ENCODE measurements at places on chromosomes 11 and 22.

GRCh38 chr22:22410121-22410520 lies 98.4 kb downstream of the ZNF280B start:
- DNase-seq, result no peak

GRCh38 chr22:41891407-41891806 lies 23.5 kb downstream of the SHISA8 start:
- no peak for DNase-seq

- DNase-seq, result no peak
These were observed 2.1 kb upstream of the DRD2 start for GRCh38 chr11:113477321-113477720.

GRCh38 chr22:39363751-39364515 lies 14.1 kb downstream of the SYNGR1 start:
- no peak for DNase-seq

DNA sequence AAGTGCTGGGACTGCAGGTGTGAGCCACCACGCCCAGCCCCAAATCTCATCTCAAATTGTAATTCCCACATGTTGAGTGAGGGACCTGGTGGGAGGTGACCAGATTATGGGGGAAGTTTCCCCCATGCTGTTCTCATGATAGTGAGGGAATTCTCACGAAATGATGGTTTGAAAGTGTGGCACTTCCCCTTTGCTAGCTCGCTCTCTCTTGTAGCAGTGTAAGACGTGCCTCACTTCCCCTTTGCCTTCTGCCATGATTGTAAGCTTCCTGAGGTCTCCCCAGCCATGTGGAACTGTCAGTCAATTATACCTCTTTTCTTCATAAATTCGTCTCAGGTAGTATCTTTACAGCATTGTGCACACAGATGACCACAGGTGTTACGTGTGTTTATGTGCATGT lies 357.8 kb downstream of the CADM1 start:
- no peak for DNase-seq

DNA sequence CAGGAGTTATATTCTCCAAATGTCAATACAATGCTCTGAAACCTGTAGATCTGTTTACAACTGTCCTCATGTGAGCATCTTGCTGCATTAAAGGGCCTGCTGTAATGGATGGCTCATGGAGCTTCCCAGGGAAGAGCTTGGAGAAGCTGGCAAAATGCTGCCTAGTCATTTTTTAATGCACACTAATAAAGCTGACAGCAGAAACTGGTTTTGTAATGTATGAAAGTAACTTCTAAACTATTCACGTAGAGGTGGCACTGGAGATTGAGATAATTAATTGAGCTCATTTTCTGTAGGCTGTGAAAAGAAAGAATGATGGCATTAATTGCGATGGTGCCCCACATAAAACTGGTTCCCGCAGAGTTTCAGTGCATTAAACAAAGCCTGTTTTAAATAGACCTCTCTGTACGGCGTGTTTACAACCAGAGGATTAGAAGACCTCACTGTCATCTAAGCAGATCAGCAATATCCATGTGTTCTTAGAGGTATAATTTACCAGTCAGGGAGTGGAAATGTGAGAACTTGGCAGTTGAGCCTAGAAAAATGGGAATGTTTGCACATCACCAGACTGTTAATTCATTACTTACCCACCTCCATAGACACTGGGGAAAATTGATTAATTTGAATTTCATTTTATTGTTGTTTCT lies 16.0 kb downstream of the POLA2 start:
- no peak for DNase-seq

DNA sequence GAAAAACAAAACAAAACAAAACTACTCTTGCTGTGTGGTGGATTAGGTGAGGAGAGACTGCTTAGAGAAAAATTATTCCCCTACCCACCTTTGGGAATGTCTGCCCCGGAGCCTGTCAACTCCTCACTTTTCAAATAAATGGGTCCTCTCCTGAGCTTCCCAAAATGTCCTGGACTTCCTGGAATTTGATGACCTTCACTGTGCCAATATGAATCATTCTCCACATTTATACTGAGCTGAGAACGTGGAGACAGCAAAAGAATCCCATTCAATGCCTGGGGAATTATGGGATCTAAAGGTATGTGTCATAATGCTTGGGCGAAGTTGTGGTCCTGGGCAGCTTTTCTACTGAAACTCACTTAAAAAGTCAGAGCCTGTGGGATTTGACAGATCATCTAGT lies 136.8 kb downstream of the KIF18A start:
- DNase-seq, result no peak

DNA sequence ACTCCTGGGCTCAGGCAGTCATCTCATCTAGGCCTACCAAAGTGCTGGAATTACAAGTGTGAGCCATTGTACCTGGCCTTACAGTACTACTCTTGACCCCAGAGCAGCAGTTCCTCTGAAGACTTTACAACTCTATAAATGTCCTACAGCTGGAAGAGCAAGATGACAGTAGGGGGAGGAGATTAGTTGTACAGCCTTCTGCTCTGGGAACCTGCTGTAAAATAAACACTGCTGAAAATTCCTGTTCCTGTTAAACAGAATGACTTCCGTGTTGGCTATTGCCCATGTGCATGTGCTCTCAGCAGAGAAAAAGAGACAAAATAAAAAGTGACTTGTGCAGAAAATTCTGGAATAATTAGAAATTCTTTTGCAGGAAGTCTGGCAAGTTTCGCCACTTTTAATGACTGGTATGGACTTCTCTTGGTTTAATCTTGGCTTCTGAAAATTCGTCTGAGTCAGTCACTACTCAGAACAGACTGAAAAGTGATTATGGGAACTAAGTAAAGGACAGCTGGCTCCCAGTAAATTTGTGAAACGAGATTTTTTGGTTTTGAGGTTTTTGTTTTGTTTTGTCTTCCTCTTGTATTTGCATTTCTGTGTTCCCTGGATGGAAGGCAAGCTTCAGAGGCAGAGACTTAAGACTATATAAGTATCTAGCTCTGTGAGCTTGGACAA lies 955.7 kb downstream of the DLG2 start:
- no peak for DNase-seq

DNA sequence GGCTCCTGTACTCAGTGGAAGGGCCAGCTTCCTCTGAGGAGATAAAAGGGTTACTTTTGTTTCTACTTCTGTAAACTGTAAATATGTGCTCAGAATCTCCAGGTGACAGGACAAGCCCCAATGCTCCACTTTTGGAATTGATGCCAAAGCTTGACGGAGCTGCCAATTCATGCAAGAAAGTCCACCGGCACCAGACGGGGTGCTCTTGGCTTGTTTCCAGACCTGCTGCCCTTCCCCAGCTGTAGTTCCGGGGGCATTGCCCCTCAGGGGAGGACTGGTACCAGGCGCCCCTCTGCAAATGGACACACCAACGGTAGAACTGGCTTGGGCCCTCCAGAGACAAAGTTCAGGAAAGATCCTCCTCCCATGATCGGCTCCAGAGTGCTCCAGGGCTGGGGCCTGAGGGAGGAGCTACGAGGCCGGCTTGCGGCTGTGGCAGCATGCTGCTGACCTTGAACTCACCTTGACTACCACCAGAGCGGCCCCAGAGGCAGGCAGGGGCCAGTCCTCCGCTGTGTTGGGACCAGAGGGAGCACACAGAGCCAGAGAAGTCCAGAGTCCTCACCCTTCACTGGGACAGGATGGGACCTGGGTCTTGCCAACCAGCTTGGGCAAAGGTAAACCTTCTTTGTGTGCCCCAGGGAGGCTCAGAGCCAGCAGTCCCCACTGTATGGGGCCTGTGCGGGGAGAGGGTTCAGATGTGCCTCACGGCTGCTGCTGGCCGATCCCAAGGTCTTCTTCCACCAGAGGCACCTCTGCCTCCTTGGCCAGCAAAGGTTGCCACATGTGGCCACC lies 17.8 kb upstream of the OAF start:
- no peak for DNase-seq

DNA sequence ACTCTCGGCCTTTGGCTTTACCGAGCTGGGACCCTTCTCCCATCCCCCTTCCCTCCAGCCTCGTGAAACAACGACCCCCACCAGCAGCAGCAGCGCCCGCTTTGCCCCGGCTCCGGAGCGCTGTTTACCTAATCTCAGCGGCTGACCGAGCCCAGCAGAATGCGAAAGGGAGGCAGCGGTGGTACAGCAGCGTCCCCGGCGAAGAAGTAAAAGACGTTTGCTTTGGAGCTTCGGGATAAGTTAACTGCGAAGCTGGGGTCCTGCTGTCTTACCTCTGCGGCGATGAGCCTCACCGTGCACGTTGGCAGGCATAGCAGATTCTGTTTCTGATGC lies 2.0 kb upstream of the LARGE1 start:
- DNase-seq, result no peak

- no peak for DNase-seq
These were observed 198.4 kb downstream of the SBF2 start for GRCh38 chr11:10095412-10096208.

DNA sequence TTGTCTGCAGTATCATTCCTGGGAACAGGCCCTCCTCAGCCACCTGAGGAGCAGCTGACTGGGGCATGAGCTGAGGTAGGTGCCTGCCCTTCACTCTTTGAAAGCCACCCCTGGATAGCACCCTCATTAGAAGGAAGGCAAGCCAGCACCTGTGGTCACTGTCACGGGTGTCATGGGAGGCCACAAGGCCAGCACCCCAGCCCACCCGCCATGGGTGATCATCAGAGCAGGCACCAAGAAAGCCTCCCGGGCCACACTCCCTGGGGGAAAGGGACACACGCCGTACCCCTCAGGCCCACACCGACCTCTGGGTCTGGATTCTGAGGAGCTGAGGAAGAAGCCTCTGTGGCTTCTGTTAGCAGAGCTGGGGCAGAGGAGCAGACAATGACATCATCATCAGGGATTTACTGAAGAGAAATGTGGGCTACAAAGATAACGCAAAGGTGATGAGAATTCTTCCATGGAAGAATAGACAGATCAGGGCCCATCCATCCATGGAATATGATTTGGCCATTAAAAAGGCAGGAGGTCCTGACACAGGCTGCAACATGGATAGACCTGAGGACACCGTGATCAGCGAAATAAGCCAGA lies 16.7 kb upstream of the NAP1L4 start:
- no peak for DNase-seq

DNA sequence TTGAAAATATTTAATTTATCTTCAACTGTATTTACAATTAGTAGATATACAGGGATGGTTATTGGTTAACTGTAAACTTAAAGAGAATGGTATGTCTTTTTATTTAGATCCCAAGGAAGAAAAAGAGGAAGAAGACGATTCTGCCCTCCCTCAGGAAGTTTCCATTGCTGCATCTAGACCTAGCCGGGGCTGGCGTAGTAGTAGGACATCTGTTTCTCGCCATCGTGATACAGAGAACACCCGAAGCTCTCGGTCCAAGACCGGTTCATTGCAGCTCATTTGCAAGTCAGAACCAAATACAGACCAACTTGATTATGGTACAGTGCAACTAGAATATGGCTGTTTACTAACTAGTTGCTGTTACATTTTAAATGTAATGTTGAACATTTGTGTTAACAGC lies 12.7 kb upstream of the CNTF start:
- DNase-seq, result no peak

DNA sequence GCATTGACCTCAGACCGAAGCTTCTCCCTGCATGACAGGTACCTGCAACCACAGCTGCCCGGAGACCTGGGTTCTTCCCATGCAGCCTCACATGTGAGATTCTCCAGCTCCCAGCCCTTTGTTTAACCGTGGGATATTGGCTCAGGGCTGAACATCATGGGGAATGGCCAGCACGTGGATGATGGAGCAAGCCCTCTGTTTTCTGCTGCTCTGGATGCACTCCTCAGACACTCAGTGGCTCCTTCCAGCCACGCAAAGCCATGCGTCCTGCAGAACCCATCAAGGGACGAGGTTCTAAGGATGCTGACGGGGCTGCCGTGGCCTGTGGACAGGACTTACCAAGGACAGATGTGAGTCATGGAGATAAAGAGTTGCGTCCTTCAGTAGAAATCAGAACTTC lies 639.1 kb downstream of the BRD1 start:
- DNase-seq, result no peak

GRCh38 chr22:30397656-30398635 lies 1.1 kb downstream of the SEC14L2 start:
- no peak for DNase-seq

- no peak for DNase-seq
These were observed 127.4 kb upstream of the CADM1 start for GRCh38 chr11:115631609-115632008.

DNA sequence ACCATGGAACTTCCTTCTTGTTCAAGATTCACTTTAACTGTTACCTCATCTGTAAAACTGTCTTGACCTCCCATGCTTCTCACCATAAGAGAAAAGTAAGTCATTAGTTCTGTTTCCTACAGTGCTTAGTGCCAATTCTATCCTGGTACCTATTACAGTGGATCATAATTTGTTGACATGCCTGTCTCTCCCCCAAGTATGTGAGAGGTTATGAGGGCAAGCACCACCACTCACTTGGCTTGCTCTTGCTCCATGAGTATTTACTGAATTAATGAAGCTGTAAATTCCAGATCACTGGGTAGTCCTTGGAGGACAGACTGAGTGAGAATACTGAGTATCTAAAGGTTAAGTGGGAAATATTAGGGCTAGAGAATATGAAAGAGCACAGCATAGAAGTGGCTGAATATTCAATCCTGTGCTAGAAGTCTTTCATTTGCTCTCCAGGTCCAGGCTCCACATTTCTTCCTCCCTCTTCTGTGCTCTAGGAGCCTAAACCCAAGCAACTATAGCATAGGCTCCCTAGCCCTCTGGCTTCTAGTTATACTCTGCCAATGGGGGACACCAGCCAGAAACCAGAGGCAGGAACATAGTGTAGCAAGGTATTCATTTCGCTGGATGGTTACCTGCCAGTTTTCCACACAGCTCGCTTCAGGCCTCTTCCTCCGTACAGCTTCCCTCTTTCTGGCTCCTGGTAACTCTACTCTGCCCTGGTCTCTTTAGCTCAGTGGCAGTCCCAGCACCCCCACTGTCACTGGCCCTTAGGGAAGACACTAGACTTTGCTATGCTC lies 118.2 kb upstream of the SLC5A12 start:
- DNase-seq, result no peak

GRCh38 chr11:17077240-17077519 lies 287 bp downstream of the RPS13 start:
- no peak for DNase-seq

DNA sequence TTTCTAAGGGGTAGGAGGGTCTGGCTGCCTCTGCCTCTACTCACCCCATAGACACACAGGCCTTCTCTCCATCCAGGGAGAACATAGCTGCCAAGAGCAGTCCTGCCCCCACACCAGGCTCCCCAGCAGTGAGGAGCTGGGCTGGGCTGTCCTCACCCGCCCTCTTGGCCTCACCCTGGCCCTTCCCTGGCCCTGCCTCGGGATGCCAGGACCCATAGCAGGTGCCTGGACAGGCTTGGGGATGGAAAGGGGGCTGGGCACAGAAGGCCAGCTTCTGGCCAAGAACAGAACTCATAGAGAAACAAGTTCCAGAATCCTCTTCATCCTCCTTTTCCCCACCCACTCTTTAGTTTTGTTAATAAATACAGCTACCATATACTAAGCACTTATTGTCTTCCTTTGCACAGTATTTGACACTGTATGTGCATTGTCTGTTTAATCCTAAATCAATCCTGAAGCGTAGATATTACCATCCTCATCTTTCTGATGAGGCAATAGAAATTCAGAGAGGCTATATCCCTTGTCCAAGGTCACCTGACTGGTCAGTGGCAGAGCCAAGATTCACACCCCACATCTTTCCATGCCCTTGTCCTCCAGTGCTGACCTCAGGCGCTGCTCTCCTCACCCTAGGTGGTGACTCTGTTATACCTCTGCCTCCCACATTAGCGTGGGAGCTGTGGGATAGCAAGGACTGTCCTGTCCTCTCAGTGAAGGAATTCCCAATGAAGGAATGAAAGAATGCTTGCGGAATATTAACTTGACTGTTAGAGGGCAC lies 22.0 kb upstream of the MYOD1 start:
- no peak for DNase-seq

GRCh38 chr11:2093575-2094353 lies 45.4 kb downstream of the IGF2 start:
- no peak for DNase-seq

Data from NCI-H1436 (cell line).